ENCODE measurements at places on chromosomes 4 and X.
A peak's percentile ranks its signal among the peaks of the same experiment; 100 is the strongest.

GRCh38 chr4:183721207-183722081 is 62.4 kb downstream of the TRAPPC11 start:
- DNase-seq = no peak

DNA sequence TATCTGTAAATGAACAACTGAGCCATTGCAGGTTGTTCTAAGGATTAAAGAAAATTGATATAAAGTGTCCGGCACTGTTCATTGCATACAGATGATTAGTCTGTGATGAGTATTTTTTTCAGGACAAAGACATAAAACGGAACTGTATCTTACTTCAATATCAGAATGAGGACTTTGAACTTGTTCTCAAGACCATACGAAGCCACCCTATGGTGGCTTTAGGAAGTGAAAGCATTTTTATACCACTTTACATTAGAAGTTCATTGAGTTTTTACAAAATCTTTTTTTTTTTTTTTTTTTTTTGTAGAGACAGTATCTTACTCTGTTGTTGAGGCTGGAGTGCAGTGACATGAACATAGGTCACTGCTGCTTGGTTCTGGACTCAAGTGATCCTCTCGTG is 45.2 kb upstream of the TRIM2 start:
- no peak for DNase-seq

DNA sequence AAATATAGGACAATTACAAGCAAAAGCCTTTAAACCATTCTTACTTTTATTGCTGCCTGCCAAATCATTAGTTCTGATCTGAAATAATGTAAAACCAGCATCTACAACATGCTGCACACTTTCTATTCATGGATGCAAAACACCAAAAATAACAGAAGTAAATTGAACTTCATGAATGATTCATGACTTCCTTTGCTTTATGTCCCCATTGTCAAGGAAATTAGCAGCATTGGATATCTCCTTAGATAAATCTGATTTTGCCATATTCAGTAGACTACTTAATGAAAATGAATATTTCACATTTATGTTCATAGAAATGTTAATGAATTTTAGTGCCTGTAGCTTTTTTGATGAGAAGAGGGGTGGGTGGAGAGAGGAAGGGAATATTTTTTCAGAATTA is 132.6 kb downstream of the COMMD8 start:
- no peak for DNase-seq

DNA sequence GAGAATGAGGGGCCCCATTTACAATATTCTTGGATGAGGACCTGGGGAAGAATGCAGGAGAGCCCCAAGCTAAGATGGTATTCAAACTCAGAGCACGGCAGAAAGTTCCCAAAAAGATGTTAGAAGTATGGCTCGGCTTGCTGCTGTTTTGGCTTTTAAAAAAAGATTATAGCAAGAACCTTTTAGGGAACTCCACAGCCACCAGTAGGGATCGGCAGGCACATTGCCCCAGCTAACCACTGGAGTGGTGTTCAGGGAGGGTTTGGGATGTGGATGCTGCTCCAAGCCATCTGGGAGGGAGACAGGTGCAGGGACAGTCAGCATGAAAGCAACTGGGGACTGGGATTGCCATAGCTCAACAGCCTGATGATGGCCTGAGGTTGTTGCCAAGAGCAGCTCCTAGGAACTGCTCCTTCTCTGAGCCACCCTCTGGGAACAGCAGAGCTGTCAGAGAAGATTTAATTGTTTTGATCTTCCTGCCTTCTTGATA is 63.0 kb downstream of the SORBS2 start:
- DNase-seq = no peak

GRCh38 chrX:130419263-130419662 is 17.5 kb downstream of the RBMX2 start:
- no peak for DNase-seq

- DNase-seq = no peak
Measured at GRCh38 chr4:7727749-7728148, 211.9 kb downstream of the AFAP1 start.

- no peak for DNase-seq
Measured at GRCh38 chr4:27442146-27442545, 581.5 kb downstream of the STIM2 start.

- DNase-seq = no peak
Measured at GRCh38 chr4:152696764-152697261, 17.0 kb upstream of the TMEM154 start.

GRCh38 chr4:182492423-182492822 is 249.2 kb downstream of the TENM3 start:
- peak; percentile 54 for DNase-seq

- no peak for DNase-seq
Measured at GRCh38 chr4:182179105-182179504, 64.1 kb upstream of the TENM3 start.

Measured in RPMI8226 (cell line).